ENCODE measurements at places on chromosomes 12 and 14.

DNA sequence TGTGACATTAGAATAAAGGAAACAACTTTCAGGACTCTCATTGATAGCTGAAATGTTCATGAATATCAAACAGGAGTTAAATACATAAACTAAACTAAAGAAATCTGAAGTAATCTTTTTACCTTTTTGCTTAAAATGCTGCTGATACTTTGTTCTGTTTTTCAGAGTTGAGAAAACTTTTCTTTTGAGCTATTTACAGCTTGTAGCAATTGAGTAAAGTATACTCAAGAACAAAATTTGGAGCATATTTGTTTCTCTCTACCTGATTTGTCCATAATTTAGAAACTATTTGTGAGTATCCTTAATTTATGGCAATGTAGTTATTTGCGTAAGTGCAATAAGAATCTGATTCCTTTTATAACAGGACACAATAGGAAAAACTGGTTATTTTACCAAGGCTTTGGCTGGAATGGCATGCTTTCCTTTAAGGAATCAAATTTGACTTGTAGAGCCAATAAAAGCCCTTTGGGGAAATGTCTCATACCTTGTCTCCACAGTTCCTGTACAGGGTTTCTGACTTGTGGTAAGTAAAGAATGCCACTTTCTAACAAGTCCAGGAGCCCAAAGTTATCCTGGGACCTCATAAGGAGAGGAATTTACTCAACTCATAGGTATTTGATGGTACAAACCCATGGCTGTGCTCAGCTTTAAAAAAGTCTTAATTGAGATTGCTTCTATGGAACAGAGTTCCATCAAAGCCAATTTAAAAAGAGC is 195.7 kb downstream of the TMEM117 start:
- DNase-seq, result no peak

DNA sequence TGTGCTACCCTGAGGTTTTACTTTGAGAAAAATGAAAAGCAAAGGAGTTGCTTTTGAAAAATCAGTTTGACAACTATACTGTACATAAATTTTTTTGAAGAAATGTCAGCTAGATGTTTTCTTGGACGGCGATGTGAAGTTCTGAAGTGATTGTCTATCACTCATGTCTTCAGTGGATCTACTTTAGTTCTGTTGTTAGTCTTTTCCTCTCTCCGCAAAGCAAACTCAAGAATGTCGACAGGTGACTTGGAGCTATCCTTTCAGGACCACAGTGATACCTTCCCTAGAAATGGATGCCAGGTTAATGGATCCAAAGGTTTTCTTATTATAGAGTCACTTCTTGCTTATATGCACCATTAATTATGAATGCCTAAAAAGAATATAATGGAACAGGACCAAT is 1.2 kb downstream of the PTPRO start:
- DNase-seq, result no peak

DNA sequence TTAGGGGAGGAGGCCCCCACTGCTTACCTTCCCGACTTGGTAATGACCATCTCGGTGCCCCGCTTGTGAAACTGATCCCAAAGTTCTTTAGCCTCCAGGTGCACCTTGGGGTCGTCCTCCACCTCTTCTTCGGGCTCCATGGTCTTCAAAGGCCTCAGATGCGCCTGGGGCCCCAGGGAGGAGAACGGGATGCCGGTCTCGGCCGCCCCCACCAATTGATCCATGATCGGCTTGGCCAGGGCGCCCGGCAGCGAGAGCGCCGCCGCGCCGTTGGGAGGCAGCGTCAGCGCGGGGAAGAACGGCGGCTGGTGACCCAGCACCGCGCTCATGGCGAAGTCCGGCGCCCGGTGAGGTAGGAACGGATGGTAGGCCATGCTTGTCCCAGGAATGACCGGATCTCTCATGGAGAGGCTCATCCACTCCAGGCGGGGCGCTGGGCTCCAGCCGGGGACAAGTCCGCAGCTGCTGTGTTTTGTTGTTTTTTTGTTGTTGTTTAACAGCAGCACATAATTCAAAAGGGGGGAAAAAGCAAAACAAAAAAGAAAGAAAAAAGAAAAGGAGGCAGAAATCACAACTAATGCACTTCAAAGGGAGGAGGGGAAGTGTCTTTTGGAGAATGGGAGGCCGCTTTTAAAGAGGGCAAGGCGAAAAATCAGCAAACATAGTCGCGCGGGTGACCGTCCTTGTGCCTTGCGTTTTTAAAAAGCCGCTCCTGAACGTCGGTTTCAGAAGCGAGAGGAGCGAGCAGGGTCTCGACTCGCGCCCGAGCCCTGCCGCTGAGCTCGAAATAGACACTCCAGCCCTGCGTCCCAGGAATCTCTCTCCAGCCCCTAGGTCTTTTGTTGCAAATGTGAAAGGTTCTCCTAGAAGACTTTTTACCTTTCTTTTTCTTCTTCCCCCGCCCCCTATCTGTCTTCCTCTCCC is 928 bp downstream of the TBX3 start:
- DNase-seq, result no peak

- DNase-seq, result no peak
Measured at GRCh38 chr12:52392465-52393007, 7.1 kb upstream of the KRT84 start.

- DNase-seq, result peak; percentile 19
Measured at GRCh38 chr12:59403259-59403932, 192.4 kb upstream of the SLC16A7 start.

DNA sequence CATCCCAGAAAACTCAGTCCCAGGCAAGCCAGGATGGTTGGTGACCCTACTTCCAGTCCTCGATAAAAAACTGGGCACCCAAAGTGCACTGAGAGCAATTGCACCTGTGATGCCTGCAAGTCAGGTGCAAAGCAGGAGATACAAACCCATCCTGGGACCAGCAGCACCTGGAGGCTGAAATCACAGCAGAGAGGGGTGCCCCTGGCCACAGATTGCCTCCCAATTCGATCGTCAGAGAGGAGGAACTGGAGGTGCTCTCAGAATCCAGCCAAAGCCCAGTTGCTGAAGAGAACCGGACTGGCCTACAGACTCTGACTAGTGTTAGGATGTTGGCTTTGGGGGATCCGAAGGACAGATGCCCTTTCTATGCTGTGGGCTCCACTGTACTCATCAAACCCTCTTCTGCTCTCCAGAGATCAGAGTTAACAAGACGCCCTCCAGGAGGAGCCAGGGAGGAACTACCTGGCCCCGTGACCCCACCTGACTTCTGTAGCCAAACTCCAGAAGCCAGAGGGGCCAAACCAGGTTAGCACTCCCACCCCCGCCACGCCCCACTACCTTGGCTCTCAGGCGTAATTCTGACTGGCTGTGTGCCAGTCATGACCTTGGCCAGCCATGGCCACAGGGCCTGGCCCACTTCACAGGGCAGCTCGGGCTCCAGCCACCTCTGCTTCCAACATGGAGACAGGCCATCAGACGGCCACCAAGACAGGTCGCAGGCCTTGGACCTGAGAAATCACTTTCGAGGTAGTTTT is 284.5 kb upstream of the RTL1 start:
- no peak for DNase-seq

GRCh38 chr12:101372431-101372830 is 35.1 kb downstream of the ARL1 start:
- no peak for DNase-seq

DNA sequence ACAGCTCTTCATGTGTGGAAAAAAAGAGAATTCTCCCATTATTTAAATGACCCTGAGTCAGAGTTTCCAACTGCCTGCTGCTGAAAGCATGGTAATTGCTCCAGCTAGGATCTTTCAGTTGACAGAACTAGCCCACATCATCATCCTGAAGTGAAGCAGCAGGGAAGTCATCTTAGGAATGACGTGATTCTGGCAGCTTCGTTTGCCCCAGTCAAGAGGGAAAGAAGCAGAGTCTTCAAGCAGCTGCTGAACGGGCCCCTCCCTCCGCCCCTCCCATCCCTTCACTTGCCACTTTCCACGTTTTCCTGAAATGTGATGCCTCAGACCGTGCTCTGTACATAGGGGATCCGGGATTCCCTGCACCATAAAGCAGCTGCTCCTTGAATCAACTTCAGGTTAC is 455.0 kb upstream of the TMEM132C start:
- no peak for DNase-seq

DNA sequence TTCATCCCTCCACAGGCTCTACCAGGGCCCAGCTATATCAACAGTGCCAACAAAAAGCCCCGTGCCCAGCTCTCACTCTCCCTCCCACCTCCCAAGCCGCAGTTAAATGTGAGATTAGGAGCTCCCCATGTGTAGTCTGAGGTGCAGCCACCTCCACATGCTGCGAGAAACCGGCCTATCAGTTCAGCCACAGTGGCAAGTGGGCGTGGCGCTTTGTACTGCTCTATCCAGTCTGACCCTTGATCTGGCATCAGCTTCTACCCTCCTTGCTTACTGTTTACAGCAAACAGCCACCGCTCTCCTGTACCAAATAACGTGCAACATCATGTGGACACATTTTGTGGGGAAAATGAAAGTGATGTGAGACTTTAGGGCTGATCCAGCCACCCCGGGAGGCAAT is 1.7 kb downstream of the PLEK2 start:
- no peak for DNase-seq

DNA sequence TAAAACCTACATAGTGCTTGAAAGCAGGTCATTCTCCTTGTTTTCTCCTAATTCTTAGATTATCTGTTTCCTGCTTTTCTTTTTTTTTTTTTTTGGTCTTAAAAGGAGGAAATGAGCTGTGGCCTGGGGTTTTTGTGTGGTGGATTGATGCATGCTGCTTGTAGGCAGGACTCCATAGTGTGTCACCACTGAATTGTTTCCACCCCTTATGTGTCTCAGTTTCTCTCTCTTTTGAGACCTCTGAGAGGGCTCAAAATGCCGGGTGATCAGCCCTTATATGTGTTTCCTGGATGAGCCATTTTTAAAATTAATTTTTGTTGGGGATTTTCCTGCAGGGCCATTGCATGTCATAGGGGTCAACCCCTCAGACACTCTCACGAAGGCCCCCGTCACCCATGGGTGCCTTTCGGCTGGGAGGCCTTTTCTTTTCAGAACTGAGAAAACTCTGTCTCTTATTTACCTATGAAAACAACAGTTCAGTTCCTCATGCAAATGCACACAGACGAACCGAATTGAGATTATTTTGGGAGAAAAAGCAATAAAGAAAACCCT is 32.0 kb upstream of the LRRK2 start:
- no peak for DNase-seq

DNA sequence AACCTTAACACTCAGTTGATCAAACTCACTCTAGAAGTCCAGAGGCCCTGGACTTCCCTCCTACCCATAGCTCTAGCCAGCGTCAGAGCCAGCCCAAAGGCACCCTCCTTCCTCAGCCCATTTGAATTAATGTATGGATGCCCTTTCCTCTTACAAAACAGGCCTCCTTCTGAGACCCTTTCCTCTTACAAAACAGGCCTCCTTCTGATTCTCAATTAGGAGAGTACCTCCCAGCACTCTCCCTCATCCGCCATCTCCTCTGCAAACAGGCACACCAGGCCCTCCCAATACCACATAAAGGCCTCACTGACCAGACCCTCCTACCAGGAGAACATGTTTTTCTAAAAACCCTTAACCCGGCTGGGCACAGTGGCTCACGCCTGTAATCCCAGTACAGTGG is 65.7 kb downstream of the MOK start:
- no peak for DNase-seq

DNA sequence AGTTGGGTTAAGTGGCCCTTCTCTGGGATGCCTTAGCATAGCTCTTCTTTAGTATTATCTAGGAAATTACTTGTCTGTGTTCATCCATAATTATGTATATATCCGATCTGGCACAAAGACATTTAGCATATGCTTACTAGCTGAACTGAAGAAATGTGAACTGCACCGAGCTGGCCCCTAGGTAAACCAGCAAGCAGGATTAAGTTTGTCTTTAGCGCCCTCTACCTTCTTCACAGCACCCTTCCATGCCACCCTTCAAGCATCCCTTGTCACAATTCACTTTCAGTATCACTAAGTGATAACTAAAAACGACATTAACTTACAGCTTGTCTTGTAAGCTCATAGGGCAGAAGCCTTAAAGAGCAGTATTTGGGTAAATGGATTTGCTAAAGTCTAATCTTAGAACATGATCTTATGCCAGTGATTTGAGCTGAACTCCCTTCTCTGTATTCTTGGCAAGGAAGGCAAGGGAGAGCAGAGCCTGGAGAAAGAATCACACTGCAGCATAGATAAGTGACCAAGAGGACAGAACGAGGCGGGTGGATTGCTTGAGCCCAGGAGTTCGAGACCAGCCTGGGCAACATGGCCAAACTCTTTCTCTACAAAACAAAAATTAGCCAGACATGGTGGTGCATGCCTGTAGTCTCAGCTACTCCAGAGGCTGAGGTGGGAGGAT is 2.6 kb upstream of the HAL start:
- DNase-seq, result peak; percentile 48

DNA sequence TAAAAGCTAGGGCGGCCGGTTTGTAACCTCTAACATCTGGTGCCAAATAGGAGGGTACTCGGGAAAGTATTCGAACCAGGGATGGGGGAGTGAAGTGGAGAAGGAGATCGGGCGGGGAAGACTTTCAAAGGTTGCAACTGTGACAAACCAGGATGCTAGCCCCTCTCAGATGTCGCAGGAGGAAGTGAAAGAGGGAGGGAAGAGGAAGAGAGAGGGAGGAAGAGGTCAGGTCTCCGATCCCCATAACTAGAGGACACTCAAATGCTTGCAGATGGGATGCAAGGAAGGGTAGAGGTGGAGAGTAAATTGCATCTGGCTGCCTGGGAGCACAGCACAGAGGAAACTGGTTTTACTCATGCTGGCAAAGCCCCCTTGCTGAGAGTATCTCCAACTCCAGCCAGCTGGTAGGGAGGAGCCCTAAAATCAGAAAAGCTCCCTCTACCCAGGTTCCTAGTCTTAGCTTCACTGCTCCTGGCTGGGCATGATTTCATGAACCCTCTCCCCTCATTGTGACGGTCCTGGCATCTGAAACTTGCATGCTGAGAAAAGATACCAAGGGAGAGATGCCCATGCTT is 696.7 kb upstream of the TBX3 start:
- no peak for DNase-seq

DNA sequence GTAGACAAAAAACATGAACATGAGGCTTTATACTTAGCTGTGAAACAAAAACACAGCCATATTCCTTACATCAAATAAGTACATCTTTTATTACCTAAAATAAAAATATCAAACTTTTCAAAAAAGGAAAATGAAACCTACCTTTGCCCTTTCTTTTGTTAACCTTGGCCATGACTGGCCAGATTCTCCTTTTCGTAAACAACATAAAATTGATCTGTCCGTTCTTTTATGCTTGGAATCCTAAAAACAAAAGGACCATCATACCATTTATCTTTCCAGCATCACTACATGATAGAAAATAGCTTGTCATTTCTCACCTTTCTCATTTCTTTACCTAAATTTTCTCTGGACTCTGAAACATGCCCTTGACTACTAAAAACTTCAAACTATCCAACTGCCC is 16.5 kb downstream of the PTGES3 start:
- DNase-seq, result no peak

DNA sequence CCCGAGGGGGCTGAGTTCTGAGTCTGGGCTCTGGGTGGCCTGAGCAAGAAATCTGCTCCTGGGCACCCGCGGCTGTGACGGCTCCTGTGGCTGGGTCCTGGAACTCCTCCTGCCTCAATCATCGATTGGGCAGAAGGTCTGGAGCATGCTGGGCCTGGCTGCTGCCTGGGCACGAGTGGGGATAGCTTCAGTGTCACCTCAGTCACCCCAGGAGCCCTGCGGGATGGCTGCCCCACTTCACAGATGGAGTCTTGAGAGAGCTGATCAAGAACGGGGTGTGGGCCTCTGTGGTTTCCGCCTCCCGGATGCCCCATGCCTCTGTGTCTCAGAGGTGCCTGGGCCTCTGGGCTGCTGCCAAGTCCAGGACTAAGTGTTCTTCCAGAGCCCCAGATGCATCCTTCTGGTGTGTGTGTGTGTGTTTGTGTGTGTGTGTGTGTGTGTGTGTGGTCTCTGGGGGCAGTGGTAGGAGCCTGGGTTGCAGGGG is 185.6 kb upstream of the C14orf180 start:
- peak; percentile 36 for DNase-seq

GRCh38 chr14:103597623-103598377 is 31.2 kb upstream of the KLC1 start:
- no peak for DNase-seq
